ENCODE measurements at places on chromosomes 1 and 21.

GRCh38 chr1:171468120-171468750, 17.1 kb upstream of the PRRC2C start:
- DNase-seq = no peak

GRCh38 chr21:46295177-46295770, 9.1 kb downstream of the YBEY start:
- no peak for DNase-seq

- peak; percentile 86 for DNase-seq
Observed at GRCh38 chr1:236495467-236496112, 28.2 kb upstream of the LGALS8 start.

DNA sequence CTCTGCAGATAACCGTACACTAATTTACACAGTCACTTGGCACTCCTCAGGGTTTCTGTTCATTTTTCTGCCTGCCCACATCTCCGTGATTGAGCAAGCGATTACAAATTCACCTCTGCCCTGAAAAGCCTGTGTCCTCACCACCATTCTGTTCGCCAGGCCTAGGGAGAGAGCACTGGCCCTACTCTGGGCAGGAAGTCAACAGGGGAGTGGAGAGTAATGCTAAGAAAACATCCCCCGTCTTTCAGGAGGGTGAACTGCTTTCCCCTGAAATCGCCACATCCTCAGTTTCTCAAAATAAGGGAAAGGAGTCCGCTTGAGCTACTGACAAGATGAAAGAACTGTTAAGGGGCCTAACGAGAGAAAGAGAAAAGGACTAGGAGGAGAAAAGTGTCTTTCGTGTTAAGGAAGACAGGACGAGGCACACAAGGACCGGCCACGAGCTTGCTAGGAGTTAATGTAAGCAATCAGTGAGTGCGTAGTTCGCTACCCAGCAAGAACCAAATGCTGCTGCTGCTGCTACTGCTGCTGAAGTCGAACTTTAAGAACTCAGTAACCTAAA, 632 bp downstream of the PEX19 start:
- DNase-seq = peak; percentile 42

GRCh38 chr1:236163463-236164153, 21.3 kb downstream of the GPR137B start:
- no peak for DNase-seq

DNA sequence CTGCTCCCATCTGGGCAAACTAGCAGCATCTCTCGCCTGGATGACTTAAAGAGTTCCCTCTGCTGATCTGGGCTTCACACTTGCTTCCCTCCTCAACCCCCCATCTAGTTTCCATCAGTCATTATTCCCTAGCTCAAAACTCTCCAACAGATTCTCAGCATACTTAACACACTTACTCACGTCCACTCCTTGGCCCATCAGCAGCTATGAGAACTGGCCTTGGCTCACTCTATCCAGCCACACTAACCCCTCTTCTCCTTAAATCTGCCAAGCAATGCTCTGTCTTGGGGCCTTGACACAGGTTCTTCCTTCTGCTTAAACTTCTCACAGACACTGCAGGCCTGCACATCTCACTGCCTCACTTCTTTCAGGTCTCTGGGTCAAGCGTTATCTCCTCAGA, 41.6 kb downstream of the GNG12 start:
- DNase-seq = no peak

DNA sequence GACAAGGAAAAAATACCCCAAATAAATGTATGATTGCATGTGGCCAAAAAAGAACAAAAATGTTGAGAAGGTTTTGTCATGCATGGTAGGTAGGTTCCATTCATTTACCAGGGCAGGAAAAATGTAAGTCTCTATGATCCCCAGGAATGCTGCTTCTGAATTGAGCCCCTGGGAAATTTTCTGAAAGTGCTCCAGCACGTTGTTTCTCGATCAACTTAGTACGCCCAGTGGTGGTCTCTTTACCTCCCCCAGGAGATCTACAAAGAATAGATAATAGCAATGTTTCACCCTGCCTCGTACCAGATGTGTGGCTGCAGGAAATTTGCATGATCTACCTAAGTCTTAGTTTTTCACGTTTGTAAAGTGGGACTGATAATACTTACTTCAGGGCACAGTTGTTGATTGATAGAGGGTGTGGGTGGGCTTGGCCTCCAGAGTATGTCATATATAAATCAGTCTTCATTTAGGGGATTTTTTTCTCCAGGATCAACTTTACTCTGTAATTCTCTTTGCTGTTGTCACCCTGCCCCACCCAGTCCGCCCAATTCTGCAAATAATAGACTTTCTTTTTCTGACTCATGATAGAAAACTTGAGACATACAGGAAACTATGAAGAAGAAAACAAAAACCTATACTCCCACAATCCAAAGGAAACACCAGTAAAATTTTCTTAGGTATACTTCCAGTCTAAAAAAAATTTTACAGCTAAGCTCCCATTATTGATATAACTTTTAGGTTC, 462.0 kb upstream of the RUNX1 start:
- DNase-seq = no peak

DNA sequence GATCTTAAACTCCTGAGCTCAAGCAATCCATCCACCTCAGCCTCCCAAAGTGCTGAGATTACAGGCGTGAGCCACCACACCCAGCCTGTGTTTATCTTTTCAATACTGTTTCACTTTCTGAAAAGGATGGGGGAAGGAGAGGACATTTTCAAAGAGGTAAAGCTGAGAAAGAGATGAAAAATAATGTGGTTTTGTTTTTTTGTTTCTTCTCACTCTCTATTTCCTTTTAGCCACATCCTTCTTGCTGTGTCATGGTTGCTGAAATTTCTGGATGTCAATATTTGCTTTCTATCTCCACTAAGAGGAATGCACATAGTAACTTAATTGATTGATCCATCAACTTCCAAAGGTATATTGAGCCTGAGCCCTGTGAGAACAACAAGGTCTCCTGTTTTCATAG, 6.4 kb upstream of the C1orf21 start:
- peak; percentile 31 for DNase-seq

- DNase-seq = no peak
Observed at GRCh38 chr1:63363014-63363413, 4.4 kb upstream of the ALG6 start.

DNA sequence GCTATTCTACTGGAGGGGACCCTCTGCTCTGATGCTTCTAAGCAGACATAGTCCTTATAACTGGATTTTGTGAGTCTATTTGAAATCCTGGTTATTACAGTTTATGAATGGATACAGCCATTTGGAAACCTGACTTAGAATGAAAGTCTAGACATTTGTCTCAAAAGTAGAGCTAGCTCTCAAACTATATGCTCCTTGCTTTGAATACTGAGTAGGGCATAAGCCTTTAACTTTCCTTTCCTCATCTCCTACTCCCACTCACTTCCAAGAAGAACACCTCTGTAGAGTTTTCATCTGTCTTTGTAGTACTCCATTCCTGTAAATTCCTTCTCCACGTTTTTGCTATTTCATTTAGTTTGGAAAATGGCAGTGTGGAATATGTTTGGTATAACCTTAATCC, 9.0 kb upstream of the ARID1A start:
- DNase-seq = peak; percentile 45

DNA sequence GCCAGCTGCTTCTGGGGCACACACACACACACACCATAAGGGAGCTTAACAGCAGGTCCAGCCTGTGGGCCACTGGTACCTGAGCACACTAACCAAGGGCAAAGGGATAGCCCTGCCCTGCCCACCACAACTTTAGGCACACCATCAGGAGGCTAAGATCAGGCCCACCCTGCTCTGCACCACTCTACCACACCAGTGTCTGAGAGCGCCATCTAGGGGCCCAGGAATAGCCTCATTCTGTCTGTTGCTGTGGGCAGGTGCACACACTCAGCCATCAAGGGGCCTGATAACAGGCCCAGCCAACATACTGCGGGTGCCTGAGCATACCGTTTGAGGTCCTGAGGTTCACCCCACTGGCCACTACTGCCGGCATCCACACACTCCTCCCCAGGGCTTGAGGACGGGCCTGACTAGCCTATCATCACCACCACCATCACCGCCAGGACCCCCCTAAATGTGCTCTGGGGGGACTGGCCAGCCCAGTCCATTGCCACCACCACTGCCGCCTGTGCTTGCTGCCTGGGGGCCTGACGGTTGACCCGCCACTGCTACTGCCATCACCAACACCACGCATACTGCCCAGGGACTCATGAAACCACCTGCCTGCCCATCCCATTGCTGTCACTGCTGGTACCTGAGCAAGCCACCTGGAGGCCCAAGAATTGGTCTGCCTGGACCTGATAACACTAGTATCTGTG, 31.3 kb downstream of the NSL1 start:
- DNase-seq = peak; percentile 65

DNA sequence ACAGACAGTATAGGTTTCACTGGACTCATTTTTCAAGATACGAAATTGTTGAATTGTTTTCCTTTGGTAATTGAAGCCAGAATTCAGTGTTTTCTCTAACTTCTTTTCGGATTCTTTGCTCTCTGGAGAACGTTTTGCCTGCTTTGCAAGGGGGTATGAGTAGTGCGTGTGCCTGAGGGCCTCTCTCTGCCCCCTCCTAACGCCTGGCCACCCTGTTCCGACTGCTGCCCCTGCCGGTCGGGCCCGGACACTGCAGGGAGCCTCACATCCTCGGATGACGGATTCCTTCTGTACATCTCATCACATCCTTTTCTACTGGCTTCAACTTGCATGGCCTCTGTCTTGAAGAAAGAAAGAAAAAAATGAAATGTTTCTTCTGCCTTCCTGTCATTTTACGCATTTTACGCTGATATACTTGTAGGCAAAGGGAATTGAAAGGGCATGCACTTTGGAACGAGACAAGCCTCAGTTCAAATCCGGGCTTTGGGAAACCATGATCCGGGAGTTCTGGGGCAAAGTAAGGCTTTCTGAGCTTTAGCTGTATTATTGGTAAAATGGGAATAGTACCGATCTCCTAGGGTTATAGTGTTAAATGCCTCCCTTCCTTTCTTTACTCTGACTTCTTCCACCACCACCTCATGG, 65.1 kb downstream of the DISC1 start:
- DNase-seq = no peak

DNA sequence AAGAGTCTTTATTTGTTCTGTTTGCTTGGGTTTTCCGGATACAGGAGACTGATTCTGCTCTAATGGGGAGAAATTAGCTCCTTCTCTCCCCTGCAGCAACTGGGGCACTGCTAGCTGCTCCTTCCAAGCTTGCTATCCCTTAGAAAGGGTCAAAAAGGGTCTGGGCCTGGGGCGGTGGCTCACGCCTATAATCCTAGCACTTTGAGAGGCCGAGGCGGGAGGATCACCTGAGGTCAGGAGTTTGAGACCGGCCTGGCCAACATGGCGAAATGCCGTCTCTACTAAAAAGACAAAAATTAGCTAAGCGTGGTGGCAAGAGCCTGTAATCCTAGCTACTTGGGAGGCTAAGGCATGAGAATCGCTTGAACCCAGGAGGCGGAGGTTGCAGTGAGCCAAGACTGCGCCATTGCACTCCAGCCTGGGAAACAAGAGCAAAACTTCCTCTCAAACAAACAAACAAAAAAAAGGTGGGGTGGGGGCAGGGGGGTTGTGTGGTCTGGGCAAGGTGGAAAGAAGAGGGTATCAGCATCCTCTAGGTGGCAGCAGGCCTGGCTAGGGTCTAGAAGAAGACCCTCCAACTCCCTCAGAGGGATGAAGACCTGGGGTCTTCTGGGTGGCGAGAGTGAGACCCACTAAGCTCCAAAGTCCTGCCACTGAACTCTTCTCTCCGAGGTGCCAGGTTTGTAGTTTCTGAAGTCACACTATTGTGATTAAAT, 15.4 kb upstream of the TBX15 start:
- DNase-seq = no peak

DNA sequence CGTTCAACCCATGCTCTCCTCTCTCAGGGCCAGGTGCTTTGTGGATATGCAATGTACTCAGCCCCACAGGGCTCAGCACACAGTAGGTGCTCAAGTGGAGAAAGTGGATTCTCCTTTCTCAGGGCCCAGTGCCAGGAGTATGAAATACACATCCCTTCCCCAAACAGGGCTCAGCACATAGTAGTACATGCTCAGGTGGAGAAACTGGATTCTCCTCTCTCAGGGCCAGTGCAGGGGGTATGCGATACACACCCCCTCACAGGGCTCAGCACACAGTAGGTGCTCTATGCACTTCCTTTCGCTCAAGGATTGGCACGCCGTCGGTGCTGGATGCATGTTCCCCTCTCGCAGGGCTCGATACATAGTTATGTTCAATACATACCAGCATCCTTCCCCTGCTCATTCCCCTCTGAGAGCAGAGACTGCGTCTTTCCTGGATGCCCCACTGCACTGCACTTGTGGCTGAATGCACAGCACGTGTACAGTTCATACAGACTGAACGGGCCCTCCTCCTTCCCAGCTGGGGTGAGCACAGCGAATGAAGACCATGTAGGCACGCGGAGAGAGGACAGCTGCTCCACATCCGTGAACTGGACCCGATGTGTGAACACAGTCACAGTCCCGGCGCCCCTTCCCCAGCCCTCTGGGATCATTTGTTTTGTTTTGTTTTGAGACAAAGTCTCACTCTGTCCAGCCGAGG, 16.6 kb upstream of the DISP3 start:
- DNase-seq = no peak

DNA sequence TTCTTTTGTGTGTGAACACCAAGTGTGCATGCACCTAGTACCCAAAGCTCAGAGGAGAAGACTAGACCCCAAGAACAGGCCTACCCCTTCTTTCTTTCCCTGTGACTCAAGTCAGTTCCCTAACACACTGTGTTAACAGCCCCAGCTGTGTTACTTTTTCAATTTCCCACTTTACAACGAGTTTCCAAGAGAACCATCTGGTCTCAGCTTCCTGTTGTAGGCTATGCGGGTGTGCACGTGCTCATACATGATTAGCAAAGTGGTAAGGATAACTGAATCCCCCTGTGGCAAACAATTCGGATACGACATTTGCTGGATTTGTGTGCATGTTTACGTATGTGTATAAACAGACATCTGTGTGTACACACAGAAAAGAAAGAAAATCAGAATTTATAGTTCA, 17.9 kb downstream of the IFNAR2 start:
- DNase-seq = no peak

- no peak for DNase-seq
Observed at GRCh38 chr1:215631040-215631439, 63.9 kb downstream of the KCTD3 start.

GRCh38 chr1:40899230-40899870, 37.2 kb upstream of the CITED4 start:
- DNase-seq = no peak

- no peak for DNase-seq
Observed at GRCh38 chr1:88982055-88982454, 10.4 kb downstream of the KYAT3 start.

DNA sequence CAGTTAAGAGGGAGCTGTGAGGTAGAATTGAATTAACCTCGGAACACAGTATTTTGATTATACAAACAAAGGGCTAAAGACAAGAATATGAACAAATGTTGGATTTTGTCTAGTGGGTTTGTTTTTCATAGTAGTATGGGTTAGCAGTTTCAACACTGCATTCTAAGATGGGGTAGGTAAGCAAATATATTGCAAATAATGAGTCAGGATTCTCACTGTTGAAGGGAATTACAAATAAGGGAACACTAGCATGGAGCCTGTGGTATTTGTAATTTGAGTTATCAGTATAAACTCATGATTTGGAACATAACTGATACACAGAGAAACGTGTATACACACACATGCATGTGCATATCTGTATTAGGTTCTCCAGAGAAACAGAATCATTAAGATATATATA, 44.5 kb downstream of the CD55 start:
- DNase-seq = peak; percentile 41

- peak; percentile 94 for DNase-seq
Observed at GRCh38 chr1:59879574-59879973, 47.0 kb downstream of the CYP2J2 start.

- no peak for DNase-seq
Observed at GRCh38 chr1:203722909-203723308, 42.1 kb upstream of the LAX1 start.
